Activated CD4-positive, alpha-beta memory T cell treated with anti-CD3 and anti-CD28 coated beads, Interleukin-2, amount 10 ng/mL, durations not matched to agents 7 days and 5 days (primary cell): ENCODE measurements at places on chromosomes 5 and 9.
A peak's percentile ranks its signal among the peaks of the same experiment; 100 is the strongest.

DNA sequence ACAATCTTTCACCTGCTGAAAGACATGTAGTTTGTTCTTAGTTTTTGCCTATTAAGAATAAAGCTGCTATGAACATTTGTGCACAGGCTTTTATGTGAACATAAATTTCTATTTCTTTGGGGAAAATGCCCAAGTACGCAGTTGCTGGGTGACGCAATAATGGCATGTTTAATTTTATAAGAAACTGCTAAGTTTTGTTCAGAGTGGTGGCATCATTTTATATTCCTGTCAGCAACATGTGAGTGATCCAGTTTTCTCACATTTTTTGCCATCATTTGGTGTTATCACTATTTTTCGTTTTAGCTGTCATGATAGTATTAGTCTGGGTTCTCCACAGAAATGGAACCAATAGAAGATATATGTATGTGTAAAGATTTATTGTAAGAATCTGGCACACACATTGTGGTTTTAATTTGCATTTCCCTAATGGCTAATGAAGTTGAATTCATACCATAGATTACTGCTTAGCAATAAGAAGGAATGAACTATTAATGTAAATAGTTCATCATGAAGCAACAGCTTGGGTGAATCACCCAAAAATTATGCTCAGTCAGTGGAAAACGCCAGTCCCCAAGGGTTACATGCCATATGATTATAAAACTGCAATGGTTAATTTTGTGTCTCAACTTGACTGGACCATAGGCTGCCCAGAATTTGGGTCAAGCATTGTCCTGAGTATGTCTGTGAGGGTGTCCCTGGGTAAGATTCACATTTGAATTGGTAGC is 358.6 kb downstream of the MSX2 start:
- no peaks in the 10 kb centered on the region for H3K27me3 ChIP-seq
- H3K4me1 ChIP-seq = no peaks in the 10 kb centered on the region
- no peaks in the 10 kb centered on the region for H3K36me3 ChIP-seq
- H3K27ac ChIP-seq = no peak overlapping the region
- H3K4me3 ChIP-seq = no peak overlapping the region

- H3K27ac ChIP-seq = no peak overlapping the region
- H3K36me3 ChIP-seq = no peaks in the 10 kb centered on the region
- no peaks in the 10 kb centered on the region for H3K27me3 ChIP-seq
- H3K4me1 ChIP-seq = no peaks in the 10 kb centered on the region
Observed at GRCh38 chr5:128858995-128859394, 106.3 kb upstream of the SLC27A6 start.

GRCh38 chr5:17087035-17087434 is 130.4 kb upstream of the BASP1 start:
- no peaks in the 10 kb centered on the region for H3K36me3 ChIP-seq
- H3K27ac ChIP-seq = no peak overlapping the region
- no peaks in the 10 kb centered on the region for H3K27me3 ChIP-seq
- no peak overlapping the region for H3K4me3 ChIP-seq

DNA sequence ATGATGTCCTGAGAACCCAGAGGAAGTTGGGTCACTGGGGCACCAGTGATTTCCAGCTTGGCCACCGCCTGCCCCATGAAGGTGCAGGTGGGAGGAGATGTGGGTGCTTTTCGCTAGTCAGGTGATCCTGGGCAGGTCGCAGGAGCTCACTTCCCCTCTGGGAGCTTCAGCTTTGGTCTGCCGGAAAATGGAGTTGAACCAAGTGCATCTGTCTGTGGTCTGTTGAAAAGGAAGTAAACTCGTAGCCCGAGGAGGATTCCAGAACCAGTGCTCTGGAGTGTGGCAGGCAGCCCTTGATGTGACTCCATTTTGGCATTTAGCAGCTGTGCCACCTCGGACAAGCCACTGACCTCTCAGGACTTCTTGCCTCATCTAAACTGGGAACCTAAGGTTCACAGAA is 81.8 kb upstream of the HRH2 start:
- no peak overlapping the region for H3K4me3 ChIP-seq
- H3K27ac ChIP-seq = no peak overlapping the region
- no peak for DNase-seq
- H3K4me1 ChIP-seq = no peaks in the 10 kb centered on the region
- H3K36me3 ChIP-seq = no peaks in the 10 kb centered on the region
- peaks cover 23% of the 10 kb centered on the region for H3K27me3 ChIP-seq

GRCh38 chr5:119243888-119244287 is 111.9 kb upstream of the TNFAIP8 start:
- H3K4me1 ChIP-seq = no peaks in the 10 kb centered on the region
- no peak overlapping the region for H3K27ac ChIP-seq
- no peak for DNase-seq
- no peaks in the 10 kb centered on the region for H3K27me3 ChIP-seq
- H3K36me3 ChIP-seq = no peaks in the 10 kb centered on the region

DNA sequence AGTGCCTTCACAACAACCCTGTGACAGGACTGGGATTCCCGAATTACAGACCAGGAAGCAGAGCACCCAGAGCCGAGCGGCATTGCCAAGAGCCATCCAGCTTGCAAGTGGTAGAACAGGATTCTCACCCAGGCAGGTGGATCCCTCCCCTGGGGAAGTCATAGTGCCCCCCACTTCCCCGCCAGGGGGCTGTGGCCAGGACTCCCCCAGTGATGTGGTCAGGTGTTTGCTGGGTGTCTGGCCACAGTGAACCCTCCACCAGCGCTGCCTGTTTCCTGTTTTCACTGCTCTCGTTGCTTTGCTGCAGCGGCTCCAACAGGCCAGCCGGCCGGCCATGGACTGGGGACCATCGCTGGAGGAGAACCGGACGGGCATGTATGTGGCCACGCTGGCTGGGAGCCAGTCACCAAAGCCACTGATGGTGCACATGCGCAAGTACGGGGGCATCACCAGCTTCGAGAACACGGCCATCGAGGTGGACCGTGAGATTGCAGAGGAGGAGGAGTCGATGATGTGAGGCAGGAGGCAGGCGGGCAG is 19.3 kb downstream of the SLC6A7 start:
- no peak overlapping the region for H3K27ac ChIP-seq
- H3K4me1 ChIP-seq = peaks cover 12% of the 10 kb centered on the region
- DNase-seq = no peak
- H3K36me3 ChIP-seq = no peaks in the 10 kb centered on the region
- H3K27me3 ChIP-seq = peaks cover 22% of the 10 kb centered on the region
- no peak overlapping the region for H3K4me3 ChIP-seq

- no peak for DNase-seq
- no peak overlapping the region for H3K27ac ChIP-seq
- no peak overlapping the region for H3K4me3 ChIP-seq
- H3K36me3 ChIP-seq = peaks cover 32% of the 10 kb centered on the region
Observed at GRCh38 chr5:62477801-62478200, 65.2 kb downstream of the IPO11 start.

DNA sequence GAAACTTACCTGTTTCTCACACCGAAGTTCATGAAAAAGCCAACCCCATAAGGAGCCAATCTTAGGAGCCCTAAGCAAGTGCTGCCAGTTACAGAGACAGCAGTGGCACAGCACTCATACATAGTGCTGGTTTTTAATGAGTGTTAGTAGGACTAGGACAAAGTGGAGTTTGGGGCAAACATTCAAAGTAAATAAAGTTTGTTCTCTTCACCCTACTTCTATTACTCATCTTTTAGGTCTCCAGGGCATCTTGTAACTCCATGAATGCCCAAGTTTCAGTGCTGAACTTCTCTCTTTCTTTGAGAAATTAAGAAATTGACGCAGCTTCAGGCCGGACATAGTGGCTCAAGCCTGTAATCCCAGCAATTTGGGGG is 584.7 kb downstream of the EBF1 start:
- DNase-seq = no peak
- H3K4me1 ChIP-seq = peaks cover 11% of the 10 kb centered on the region
- H3K4me3 ChIP-seq = no peak overlapping the region
- H3K36me3 ChIP-seq = no peaks in the 10 kb centered on the region
- no peaks in the 10 kb centered on the region for H3K27me3 ChIP-seq

DNA sequence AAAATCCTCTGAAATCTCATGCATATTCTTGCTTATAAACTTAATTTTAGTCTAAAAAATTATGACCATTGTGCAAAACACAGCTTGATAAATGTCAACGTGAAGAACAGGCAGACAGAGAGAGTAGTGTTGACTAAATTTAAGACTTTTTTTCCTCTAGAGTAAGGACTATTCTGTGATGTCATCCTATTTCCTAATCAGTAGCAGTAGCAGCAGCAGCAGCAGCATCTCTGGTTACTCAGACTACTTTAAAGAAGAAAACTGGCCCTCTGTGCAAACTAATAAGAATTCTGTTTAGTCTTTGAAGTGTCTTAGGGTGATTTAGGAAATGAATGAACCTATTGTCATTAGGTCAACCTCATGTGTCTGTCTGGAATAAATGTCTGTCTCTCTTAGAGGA is 403.0 kb downstream of the HINT1 start:
- H3K4me3 ChIP-seq = no peak overlapping the region
- H3K36me3 ChIP-seq = no peaks in the 10 kb centered on the region
- H3K4me1 ChIP-seq = no peaks in the 10 kb centered on the region
- DNase-seq = no peak
- no peak overlapping the region for H3K27ac ChIP-seq
- no peaks in the 10 kb centered on the region for H3K27me3 ChIP-seq

DNA sequence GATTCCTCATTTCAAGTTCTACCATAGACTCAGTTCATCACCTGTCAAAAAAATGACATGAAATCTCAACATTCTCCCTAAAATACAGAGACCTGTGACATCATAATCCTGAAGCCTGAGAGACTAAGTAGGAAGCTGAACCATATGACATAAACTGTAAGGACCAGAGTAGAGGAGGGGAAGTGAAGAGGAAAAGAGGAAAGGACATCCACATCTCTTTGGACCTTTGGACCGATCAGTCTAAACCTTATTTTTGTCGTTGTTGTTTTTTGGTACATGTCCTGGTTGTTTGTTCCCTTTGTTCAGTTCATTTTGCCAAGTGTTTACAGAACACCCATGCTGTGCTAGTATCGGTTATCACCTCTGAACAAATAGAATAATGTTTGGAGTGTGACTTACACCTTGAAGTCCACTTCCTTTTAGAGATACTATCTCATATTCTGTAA is 41.9 kb downstream of the LURAP1L start:
- DNase-seq = no peak
- H3K4me3 ChIP-seq = no peak overlapping the region
- H3K36me3 ChIP-seq = no peaks in the 10 kb centered on the region

GRCh38 chr5:135842737-135843136 is 8.3 kb downstream of the SLC25A48 start:
- DNase-seq = no peak
- H3K27me3 ChIP-seq = peaks cover 16% of the 10 kb centered on the region
- H3K36me3 ChIP-seq = no peaks in the 10 kb centered on the region
- no peak overlapping the region for H3K27ac ChIP-seq

GRCh38 chr9:113261917-113262671 is 13.3 kb downstream of the CDC26 start:
- H3K36me3 ChIP-seq = peaks cover 29% of the 10 kb centered on the region
- DNase-seq = no peak
- no peak overlapping the region for H3K27ac ChIP-seq
- H3K4me1 ChIP-seq = peaks cover 3% of the 10 kb centered on the region

DNA sequence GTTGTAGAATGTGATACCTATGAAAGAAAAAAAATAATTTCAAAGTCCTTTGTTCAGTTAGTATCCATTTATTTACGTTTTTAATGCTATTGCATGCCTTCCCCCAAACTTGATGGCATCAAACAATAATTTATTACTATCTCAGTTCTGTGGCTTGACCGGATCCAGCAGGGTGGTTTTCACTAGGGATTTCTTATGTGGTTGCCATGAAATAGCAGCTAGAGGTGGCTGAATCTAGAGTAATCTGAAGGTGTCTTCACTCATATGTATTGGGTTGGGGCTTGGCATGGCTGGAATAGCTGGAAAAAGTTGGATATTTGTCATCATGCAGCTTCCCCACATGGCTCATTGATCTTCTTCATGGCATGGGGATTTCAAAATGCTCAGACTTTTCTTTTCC is 619.3 kb upstream of the ZNF608 start:
- no peaks in the 10 kb centered on the region for H3K27me3 ChIP-seq
- no peak overlapping the region for H3K27ac ChIP-seq
- no peaks in the 10 kb centered on the region for H3K4me1 ChIP-seq
- no peak overlapping the region for H3K4me3 ChIP-seq
- H3K36me3 ChIP-seq = no peaks in the 10 kb centered on the region

- peak; percentile 50 for DNase-seq
- no peaks in the 10 kb centered on the region for H3K36me3 ChIP-seq
- peak overlapping the region; percentile 80 for H3K4me3 ChIP-seq
- H3K27me3 ChIP-seq = peaks cover 17% of the 10 kb centered on the region
- H3K27ac ChIP-seq = peak overlapping the region; percentile 84
- H3K4me1 ChIP-seq = peaks cover 21% of the 10 kb centered on the region
Observed at GRCh38 chr5:141848744-141849414, 29.3 kb downstream of the PCDH1 start.

DNA sequence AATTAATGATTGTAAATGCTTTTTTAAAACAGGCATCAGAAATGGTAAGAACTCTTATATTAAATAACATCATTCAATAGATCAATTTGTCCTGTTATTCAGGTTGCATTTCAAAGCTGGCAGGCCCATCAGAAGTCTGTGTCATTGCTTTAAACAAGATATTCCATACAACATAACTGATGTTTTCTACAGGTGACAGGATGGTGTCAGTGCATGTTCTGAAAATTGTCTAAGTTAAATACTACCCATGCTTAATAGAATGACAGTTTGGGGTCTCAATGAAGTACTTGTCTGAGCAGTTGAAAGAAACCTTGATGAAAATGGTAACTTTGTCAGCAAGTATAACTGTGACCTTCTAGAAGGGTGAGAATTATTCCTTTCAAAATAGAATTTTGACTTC is 263.2 kb downstream of the ISL1 start:
- no peaks in the 10 kb centered on the region for H3K27me3 ChIP-seq
- no peak overlapping the region for H3K27ac ChIP-seq
- H3K4me1 ChIP-seq = no peaks in the 10 kb centered on the region
- no peak overlapping the region for H3K4me3 ChIP-seq
- DNase-seq = no peak

DNA sequence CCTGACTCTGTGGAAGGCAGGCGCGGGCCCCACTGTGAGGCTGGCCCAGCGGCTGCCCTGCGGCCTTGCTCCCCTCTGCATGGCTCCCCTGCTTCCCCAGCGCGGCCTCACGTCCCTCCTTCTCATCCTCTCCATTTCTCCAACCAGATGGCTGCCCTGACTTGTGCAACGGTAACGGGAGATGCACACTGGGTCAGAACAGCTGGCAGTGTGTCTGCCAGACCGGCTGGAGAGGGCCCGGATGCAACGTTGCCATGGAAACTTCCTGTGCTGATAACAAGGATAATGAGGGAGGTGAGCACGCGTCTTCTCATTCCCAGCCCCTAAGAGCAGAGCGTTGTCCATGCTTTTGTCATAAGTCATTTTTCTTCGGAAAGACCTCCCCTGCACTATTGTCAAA is 129.0 kb upstream of the WWC1 start:
- no peak for DNase-seq
- H3K36me3 ChIP-seq = no peaks in the 10 kb centered on the region
- no peak overlapping the region for H3K27ac ChIP-seq
- peaks cover 2% of the 10 kb centered on the region for H3K27me3 ChIP-seq
- H3K4me1 ChIP-seq = peaks cover 4% of the 10 kb centered on the region

- H3K27ac ChIP-seq = no peak overlapping the region
- H3K4me1 ChIP-seq = peaks cover 8% of the 10 kb centered on the region
- no peak overlapping the region for H3K4me3 ChIP-seq
- H3K27me3 ChIP-seq = peaks cover 3% of the 10 kb centered on the region
- H3K36me3 ChIP-seq = no peaks in the 10 kb centered on the region
Observed at GRCh38 chr5:35246900-35247647, 16.8 kb upstream of the PRLR start.
